ENCODE measurements at places on chromosomes 6 and 20.

DNA sequence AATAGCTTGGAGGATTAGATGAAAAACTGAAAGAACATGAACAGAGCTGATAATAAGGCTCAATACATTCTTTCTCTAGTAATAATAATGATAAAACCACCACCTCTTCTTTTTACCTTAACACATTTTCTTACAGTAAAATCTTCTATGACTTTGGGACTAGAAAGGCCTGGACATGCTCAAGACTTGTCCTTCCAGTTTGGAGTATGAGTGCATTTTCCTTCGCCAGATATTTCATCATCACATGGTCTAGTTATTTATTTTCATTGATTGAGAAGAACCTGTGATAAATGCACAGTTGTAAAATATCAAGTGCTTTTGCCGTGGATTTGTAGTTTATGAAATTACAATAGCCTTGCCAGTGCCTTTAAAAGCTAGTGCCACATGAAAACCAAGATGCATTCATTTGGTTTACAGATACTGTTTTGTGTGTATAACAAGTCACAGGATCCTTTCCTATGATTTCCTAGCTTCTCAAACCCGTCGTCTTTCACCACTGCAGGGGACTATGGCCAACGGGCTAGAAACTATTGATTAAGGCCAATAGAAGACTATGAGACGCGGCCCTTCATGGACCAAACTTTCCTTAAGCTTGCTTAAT is 200.2 kb upstream of the ZNF217 start:
- no peak for DNase-seq

DNA sequence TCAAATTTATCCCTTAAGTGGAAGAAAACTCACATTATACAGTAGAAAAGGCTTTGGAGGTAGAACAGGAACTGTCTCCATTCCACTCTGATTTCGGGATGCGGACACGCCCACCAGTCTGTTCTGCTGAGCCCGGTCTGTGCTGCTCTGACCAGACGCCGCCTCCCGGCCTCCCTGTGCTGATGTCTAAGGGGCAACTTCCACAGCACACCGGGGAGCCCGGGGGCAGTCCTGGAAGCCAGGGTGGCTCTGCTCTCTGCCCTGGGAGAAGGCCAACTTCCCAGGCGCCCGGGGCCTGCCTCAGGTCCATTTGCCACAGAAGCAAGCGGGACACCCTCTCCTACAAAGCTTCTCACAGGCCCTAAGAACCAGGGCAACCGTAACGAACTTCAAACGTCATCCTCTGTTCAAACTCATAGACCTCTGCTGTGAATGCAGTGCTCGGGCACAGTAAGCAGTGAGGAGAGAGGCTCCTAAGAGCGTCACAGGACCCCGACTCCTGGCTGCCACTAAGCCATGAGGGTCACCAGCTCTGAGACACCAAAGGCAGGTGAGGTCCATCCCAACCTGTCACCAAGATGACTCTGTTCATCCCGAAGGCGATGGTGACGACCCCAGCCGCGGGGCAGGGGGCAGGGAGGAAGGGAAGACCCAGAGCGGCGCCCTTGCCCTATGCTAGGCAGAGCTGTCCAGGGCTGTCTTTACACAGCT is 5.6 kb downstream of the TAF4 start:
- DNase-seq, result no peak

- no peak for DNase-seq
Measured at GRCh38 chr6:112337209-112337638, 9.9 kb upstream of the RFPL4B start.

GRCh38 chr20:61926253-61926613 is 139.4 kb downstream of the TAF4 start:
- DNase-seq, result no peak
